MM.1S (cell line): ENCODE measurements at places on chromosomes 1 and 21.

DNA sequence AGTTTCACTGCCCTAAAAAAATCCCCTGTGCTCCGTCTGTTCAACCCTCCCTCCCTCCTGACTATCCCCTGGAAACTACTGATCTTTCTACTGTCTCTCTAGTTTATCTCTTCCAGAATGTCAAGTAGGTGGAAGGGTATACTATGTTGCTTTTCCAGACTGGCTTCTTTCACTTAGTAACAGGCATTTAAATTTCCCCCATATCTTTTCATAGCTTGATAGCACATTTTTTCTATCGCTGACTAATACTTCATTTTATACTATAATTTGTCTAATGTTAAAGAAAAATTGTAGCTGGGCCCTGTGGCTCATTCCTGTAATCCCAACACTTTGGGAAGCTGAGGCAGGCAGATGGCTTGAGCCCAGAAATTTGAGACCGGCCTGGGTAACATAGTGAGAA is 142.8 kb downstream of the DSCAM start:
- H3K27me3 ChIP-seq: no peaks in the 10 kb centered on the region
- no peak overlapping the region for H3K4me3 ChIP-seq
- peaks cover 10% of the 10 kb centered on the region for H3K4me1 ChIP-seq
- H3K36me3 ChIP-seq: no peaks in the 10 kb centered on the region

DNA sequence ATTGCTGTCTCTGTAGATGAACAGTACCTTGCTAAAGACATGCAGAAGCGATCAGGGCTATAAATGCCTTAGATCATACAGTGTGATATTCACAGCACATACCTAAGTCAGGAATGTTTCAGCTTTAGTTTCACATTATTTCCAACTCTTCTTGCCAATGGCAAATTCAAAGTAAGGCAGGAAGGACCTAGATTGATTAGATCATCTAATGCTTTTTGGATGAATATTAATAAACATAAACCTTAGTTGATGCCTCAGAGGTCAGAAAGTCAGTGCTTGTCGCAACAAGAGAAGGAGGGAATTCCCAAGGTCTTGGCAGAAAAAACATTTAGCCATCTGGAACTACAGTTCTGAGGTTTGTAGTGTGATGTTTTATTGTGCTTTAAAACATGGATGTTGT is 122.3 kb downstream of the TNFSF18 start:
- no peak overlapping the region for H3K4me3 ChIP-seq
- no peaks in the 10 kb centered on the region for H3K36me3 ChIP-seq
- no peak overlapping the region for H3K27ac ChIP-seq
- DNase-seq: no peak
- no peaks in the 10 kb centered on the region for H3K27me3 ChIP-seq

DNA sequence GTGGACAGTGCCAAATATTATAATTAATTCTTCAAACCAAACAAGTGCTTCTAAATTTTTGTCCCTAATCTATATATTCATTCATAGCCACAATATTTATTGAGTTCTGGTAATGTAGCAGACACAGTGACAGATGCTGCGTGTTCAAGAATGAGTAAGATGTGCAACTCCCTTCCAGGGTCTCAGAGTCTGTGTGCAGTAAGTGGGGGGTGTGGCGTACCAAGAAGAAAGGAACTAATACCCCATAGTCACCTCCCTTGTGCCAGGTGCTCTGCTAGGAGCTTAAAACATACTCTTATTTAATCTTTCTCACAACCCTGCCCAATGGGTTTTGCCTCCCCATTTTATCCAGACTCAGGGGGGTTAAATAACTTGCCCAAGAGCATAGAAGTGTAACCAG is 358.7 kb downstream of the BARHL2 start:
- H3K36me3 ChIP-seq: no peaks in the 10 kb centered on the region
- peaks cover 28% of the 10 kb centered on the region for H3K4me1 ChIP-seq
- peak overlapping the region; percentile 47; the same call in 1 of the 2 replicates for H3K27ac ChIP-seq
- H3K4me3 ChIP-seq: no peak overlapping the region
- no peak for DNase-seq

- no peak for DNase-seq
- no peak overlapping the region for H3K4me3 ChIP-seq
Observed at GRCh38 chr21:26070822-26071425, 99.6 kb downstream of the APP start.

GRCh38 chr1:116586741-116587143 is 15.9 kb upstream of the CD58 start:
- no peaks in the 10 kb centered on the region for H3K27me3 ChIP-seq
- no peaks in the 10 kb centered on the region for H3K4me1 ChIP-seq
- H3K27ac ChIP-seq: no peak overlapping the region

DNA sequence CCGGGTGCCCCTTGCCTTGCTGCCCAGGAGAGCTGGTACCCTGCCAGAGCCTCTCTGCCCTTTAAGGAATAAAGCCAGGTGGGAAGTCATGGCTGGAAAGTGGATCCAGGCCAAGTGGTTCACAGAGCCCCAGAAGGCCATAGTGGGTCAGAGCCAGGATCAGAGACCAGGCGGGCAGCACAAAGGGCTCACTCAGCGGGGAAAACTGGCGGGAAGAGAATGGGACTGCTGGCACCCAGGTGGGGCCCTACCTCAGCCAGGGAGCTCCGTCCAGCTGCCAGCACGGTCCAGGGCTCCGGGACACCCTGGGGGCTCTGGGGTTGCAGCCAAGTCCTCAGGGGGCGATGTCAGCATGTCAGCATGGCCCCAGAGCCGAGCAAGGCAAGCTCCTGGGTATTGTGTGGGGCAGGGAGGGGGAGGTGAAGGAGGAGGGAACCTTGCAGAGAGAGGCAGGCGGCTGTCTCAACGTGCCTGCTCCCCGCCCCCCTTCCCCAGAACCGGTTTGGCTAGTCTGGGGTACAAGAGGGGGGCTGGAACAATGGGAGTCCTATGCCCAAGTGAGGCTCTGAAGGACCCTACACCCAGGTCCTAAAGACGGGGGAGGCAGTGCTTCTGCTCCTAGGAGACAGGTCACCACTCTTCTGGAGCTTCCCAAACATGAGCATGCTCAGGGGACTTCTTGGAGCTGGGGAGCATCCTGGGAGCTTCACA is at the start of gene ARHGEF19:
Gene ARHGEF19 (minus strand): TSS at position 402 of the 711 bp plus-strand sequence. CDS start 3,598 bp downstream, outside the sequence.
- no peak for DNase-seq
- H3K4me3 ChIP-seq: no peak within 1 kb of the TSS
- H3K4me1 ChIP-seq: peaks cover 8% of the 10 kb centered on the region; the same call in 1 of the 2 replicates

DNA sequence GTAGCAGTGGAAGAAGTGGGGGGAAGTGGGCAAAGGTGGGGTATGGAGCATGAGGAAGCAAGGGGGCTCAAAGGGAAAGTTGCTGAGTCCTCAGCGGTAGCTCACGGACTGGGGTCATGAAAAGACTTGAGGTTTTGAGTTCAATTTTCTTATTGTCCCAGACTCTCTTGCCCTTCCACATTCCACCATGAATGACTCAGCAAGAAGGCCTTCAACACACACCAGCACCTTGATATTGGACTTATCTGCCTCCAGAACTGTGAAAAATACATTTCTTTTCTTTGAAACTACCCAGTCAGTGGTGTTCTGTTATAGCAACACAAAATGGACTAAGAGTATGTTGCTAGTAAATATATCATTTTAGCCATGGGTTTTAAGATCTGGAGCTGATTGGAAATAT is 17.3 kb upstream of the RHBDL2 start:
- no peaks in the 10 kb centered on the region for H3K27me3 ChIP-seq
- no peaks in the 10 kb centered on the region for H3K36me3 ChIP-seq
- no peak overlapping the region for H3K27ac ChIP-seq
- DNase-seq: no peak

- no peak overlapping the region for H3K27ac ChIP-seq
- no peak for DNase-seq
- no peaks in the 10 kb centered on the region for H3K4me1 ChIP-seq
- no peaks in the 10 kb centered on the region for H3K27me3 ChIP-seq
Observed at GRCh38 chr1:109151146-109151990, 37.5 kb downstream of the ELAPOR1 start.

DNA sequence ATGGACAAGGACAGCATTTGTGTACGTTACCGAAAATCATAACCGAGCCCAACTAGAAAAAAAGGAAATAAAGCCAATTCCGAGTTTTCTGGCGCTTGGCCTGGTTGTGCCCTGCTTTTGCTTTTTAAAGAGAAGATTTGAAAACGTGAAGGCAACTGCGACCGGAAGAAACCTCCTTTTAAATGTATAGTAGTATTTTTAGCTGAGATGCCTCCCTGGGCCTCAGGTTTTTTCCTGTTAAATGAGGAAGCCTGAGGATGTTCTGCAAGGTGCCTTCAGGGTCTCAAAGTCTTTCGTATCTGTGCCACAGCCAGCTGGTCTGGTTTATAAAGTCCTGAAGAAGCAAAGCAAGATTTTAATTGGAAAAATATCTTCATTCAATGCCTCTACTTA is 371 bp upstream of the ODF2L start:
- H3K27ac ChIP-seq: peak overlapping the region; percentile 42; the same call in 1 of the 2 replicates
- peak overlapping the region; percentile 98 for H3K4me3 ChIP-seq
- H3K4me1 ChIP-seq: no peaks in the 10 kb centered on the region
- no peak for DNase-seq
- H3K27me3 ChIP-seq: no peaks in the 10 kb centered on the region
- no peaks in the 10 kb centered on the region for H3K36me3 ChIP-seq

DNA sequence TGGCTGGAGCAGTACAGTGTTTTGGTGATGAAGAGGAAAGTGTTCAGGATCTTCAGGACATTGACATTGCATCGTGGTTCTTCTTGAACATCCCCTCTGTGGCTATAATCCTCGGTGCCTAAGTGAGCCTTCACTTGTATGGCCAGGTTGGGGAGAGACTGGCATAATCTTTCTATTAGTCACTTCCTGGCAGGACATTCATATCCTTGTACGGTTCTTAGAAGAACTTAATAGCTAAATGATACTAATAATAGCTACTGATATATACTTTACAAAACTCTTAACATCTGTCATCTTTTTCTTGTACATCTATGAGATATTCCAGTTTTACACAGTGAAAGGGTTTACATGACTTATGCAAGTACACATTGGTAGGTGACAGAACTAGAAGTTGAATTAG is 35.8 kb downstream of the CELF3 start:
- no peaks in the 10 kb centered on the region for H3K27me3 ChIP-seq
- no peak overlapping the region for H3K4me3 ChIP-seq
- peak; percentile 15 for DNase-seq

- H3K27ac ChIP-seq: no peak overlapping the region
- no peak for DNase-seq
- H3K4me3 ChIP-seq: no peak overlapping the region
- no peaks in the 10 kb centered on the region for H3K36me3 ChIP-seq
Observed at GRCh38 chr1:180762796-180763195, 131.0 kb downstream of the XPR1 start.

GRCh38 chr21:45151445-45152160 is 77.2 kb downstream of the ADARB1 start:
- no peak for DNase-seq
- H3K27ac ChIP-seq: no peak overlapping the region
- H3K4me1 ChIP-seq: no peaks in the 10 kb centered on the region
- no peaks in the 10 kb centered on the region for H3K36me3 ChIP-seq
- H3K27me3 ChIP-seq: peaks cover 85% of the 10 kb centered on the region
- no peak overlapping the region for H3K4me3 ChIP-seq

- no peaks in the 10 kb centered on the region for H3K4me1 ChIP-seq
- no peaks in the 10 kb centered on the region for H3K27me3 ChIP-seq
- no peaks in the 10 kb centered on the region for H3K36me3 ChIP-seq
Observed at GRCh38 chr1:166064313-166064926, 102.4 kb downstream of the FAM78B start.

- DNase-seq: no peak
- no peaks in the 10 kb centered on the region for H3K27me3 ChIP-seq
- H3K4me1 ChIP-seq: peaks cover 9% of the 10 kb centered on the region; the same call in 1 of the 2 replicates
- H3K36me3 ChIP-seq: no peaks in the 10 kb centered on the region
- H3K27ac ChIP-seq: no peak overlapping the region
Observed at GRCh38 chr1:162661336-162661735, 29.1 kb downstream of the DDR2 start.

DNA sequence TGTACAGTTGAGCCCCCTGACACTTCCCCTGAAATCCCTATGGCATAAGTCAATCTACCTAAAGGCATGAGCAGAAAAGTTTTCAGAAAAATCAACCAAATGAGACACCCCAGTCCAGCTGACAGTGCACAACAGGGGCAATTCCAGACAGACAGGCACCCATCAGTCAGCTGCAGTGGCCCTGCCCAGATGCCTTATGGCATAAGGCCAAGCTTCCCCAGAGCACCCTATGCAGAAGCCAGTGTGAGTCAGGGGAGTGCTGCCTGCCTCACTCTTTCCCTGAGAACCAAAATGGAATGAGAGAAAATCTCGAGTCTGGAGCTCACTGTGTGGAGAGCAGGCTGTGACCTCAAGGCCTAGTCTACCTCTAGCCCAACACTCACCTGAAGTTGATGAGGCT is 38.1 kb downstream of the MRAP start:
- no peaks in the 10 kb centered on the region for H3K4me1 ChIP-seq
- peaks cover 8% of the 10 kb centered on the region for H3K36me3 ChIP-seq
- no peak for DNase-seq

DNA sequence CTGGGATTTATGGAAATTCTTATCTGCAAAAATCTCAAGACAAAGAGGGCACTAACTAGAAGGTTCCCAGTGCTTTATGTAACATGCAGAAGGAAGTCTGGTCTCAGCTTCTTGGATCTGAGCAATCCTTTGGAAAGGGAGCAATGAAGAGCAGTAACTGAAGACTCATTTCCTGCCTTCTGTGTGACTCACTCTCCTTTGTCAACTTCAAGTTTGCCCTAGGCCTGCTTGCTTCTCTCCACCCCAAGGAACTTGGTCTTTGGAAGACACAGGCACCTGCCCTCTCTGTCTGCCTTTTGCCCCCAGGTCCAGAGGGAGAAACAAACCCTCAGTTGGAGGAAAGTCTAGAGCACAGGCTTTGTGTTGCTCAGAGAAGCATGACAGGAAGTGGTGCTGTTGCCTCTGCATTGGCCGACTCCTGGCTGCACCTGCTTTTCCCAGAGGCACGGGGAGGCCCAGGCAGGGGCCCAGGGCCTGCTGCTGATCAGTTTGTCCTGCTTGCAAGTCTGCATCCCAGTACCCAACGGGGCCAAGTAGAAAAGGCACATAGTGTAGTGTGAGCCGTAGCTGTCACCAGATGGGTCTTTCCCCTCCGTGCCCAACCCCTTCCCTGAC is 137.2 kb downstream of the DHRS3 start:
- peaks cover 7% of the 10 kb centered on the region; the same call in 1 of the 2 replicates for H3K4me1 ChIP-seq
- H3K27me3 ChIP-seq: no peaks in the 10 kb centered on the region
- peak; percentile 19 for DNase-seq
- no peak overlapping the region for H3K4me3 ChIP-seq
- H3K36me3 ChIP-seq: no peaks in the 10 kb centered on the region
- H3K27ac ChIP-seq: no peak overlapping the region

GRCh38 chr1:101312147-101312546 is 75.3 kb downstream of the S1PR1 start:
- peak; percentile 19 for DNase-seq
- H3K27ac ChIP-seq: no peak overlapping the region
- H3K4me3 ChIP-seq: peak overlapping the region; percentile 7; the same call in 1 of the 2 replicates
- no peaks in the 10 kb centered on the region for H3K36me3 ChIP-seq

GRCh38 chr1:112386731-112387346 is 9.2 kb upstream of the CTTNBP2NL start:
- no peaks in the 10 kb centered on the region for H3K27me3 ChIP-seq
- no peaks in the 10 kb centered on the region for H3K36me3 ChIP-seq
- no peak for DNase-seq
- H3K4me1 ChIP-seq: no peaks in the 10 kb centered on the region
